ENCODE measurements at places on chromosomes 11 and 22.

DNA sequence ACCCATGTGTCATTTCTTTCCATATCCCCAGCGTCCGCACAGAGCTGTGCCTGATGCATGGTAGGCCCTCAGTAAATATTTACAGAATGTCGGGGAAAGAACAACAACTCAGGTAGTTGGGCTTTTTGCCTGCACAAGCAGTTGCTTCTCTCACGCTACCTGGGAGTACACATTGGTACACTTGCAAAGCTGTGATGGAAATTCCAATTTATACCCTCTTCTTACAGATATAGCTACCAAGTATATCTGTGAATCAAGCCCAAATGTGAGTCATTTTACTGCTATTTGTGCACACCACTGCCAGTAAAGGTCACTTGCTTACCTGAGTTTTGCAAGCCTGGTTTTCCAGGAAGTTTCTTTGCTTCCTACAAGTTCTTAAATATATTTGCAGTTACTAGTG is 333.0 kb upstream of the NARS2 start:
- DNase-seq, result no peak

- DNase-seq, result no peak
Observed at GRCh38 chr22:24115247-24116207, 65.8 kb upstream of the SUSD2 start.

DNA sequence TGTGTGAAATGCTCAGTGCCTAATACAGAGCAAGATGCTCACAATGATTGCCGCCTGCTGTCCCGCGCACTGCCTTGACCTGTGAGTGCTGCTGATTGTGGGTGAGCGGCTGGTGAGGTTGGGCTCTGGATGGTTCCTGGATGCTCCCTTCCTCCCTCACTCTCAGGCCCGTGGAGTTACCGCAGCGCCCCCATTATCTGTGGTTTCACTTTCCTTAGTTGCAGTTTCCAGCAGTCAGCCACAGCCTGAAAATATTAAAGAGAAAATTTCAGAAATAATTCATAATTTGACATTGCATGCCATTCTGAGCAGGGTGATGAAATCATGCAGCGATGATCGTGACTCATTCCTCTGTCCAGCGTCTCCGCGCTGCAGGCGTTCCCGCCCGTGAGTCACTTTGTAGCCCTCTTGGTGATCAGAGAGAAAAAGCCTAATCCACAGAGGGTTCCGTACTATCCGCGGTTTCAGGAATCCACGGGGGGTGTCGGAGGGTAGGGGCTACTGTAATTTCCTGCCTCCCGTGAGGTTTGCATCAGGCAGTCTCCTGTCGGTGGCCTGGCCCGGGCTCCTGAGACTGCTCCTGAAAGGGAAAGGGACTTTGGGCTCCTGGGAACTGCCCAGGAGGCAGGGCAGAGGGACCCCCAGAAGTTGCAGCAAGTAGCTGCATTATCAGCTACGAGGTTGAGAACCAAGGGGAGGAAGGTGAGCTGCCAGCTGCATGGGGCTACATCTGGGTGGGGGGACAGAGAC is 10.6 kb downstream of the RPL3 start:
- peak; percentile 80 for DNase-seq

- DNase-seq, result no peak
Observed at GRCh38 chr11:43917851-43918250, 24.6 kb upstream of the C11orf96 start.

DNA sequence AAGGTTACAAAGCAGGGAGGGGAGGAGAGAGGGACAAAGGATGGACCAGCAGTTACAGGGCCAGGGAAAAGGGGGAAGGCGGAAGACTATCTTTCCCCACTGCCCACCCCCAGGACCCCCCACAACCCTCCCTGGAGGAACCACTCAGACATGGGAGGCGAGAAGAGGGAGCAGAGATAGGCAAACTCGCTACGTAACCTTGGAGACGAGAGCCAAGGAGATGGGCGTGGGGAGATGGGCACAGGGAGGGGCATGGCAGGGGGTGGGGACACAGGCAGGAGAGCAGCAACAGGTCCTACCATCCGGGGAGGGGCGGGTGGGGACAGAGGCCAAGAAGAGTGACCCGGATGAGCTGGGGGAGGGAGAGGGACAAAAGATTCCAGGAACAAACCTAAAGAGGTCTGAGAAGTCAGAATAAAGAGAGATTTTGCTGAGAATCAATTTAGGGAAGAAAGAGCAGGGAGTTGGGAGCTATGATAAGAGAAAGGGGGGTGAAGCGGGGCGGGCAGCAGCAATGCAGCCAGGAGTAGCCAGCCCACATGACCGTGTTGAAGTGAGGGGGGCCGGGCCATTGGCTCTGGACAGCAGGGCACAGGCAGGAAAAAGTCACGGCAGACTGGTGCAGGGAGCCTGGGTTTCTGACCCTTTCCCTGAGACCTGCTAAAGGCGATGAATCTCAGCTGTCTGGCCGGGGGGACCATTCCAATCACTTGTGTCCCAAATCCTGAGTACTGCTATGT is 128.4 kb downstream of the BUD13 start:
- no peak for DNase-seq

DNA sequence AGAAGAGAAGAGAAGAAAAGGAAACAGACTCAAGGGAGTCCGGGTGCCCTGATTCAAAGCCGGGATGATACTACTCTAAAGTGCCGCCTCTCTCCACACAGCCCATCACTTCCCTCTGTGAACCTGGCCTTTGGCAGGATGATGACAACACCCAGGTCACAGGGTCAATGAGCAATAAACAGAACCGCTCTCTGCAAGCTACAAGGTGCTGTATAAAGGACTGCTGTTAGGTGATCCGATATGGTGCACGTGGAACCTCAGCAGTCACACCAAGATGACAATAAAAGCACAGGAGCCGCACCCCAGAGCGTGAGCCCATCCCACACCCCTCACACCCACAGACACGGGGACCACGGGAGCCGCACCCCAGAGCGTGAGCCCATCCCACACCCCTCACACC is 10.7 kb downstream of the TTLL1 start:
- DNase-seq, result no peak

GRCh38 chr11:76172583-76172982 is 33.7 kb downstream of the WNT11 start:
- no peak for DNase-seq

DNA sequence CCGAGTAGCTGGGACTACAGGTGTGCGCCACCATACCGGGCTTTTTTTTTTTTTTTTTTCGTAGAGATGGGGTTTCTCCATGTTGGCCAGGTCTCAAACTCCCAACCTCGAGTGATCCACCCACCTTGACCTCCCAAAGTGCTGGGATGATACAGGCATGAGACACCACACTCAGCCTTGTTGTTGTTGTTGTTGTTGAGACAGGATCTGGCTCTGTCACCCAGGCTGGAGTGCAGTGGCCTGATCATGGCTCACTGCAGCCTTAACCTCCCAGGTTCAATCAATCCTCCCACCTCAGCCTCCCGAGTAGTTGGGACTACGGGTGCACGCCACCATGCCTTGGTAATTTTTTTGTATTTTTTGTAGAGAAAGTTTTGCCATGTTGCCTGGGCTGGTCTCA is 23.4 kb upstream of the CLDN5 start:
- no peak for DNase-seq

GRCh38 chr11:45436118-45436517 is 150.0 kb upstream of the SYT13 start:
- DNase-seq, result no peak

DNA sequence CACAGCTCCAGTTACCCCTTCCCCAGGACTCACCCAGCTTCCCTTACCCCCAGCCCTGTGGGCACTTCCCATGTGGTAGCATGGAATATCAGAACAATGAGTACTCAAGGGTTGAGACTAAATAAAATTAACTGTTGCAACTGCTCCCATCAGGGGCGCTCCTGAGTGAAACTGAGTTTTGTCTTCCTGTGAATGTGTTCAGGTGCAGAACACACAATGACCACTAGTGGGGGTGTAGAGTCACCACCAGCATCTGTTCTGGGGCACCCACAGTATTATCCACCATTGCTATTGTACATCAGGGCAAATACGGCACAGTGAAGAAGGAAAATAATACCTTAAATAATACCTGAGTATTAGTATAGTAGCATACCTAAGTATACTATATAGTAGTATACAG is 689.7 kb downstream of the TBC1D22A start:
- DNase-seq, result no peak

- DNase-seq, result no peak
Observed at GRCh38 chr11:134453441-134453840, 41.4 kb upstream of the B3GAT1 start.

- DNase-seq, result peak; percentile 86
Observed at GRCh38 chr22:44351685-44352377, 39.1 kb upstream of the SHISAL1 start.

DNA sequence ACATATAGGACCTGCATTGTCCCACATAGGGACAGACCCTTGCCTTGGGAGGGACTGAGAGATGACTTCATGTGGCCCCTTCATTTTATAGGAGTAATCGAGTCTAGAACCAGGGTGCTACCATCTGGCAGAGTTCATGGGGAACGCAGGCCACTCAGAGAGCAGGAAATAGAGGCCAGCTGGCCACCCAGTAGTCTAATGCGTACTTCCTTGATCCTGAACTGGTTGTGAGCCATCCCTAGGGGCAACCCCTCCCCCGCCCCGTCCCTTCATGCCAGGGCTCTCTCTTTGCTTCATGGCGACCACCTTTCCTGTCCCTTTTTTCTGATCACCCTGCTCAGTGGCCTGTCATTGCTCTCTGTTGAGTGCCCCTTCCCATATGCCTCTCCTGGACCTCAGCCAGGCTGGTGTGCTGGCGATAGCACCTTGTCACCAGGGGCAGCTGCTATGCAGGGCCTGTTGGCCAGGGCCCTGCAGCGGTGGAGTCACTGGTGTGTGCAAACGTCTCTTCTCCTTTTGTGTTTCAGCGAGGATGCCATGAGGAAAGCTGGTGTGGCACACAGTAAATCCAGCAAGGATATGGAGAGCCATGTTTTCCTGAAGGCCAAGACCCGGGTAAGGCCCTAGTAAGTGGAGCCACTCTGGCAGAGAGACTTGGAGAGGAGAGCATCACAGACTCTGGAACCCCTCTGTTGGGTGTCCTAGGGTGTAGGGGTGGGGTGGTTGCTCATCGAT is 29.3 kb downstream of the MED15 start:
- no peak for DNase-seq

DNA sequence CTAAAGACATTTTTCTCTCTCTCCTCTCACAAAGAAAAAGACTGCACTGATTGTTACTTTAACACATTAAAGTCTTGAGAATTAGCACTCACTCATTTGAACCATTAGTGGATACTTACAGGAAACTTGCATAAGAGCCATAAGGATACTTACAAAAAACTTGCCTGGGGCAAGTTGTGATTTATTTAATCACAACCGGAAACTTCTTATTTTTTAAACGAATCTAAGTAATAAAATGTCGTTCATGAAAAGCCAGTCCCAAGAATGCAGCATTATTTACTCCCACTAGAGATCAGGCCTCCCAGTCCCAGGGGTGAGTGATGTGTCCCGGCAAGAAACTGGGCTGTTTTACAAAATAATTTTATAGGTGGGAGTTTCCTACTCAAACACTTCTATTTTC is 59.3 kb upstream of the TTC12 start:
- no peak for DNase-seq

DNA sequence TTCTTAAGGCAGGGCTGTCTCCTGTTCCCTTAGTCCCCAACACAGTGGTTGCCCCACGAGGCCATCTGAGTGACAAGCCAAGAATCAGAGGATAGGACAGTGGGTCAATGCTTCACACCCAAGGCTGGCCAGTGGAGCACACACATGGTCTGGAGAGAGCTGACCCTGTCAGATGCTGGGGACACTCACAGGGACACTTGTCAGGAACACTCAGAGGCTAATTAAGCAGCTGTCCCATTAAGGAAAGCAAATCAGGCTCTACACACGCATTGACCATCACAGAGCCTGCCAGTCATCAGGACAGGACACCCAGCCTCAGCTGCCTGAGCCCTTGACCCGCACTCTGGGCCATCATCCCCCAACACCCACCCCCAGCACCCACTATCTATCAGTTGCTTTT is 18.2 kb downstream of the GDPD5 start:
- no peak for DNase-seq

GRCh38 chr11:28702450-28702790 is 594.2 kb downstream of the METTL15 start:
- DNase-seq, result no peak

- no peak for DNase-seq
Observed at GRCh38 chr11:55669376-55669775, 7.4 kb downstream of the OR4C6 start.

- DNase-seq, result no peak
Observed at GRCh38 chr11:43866520-43866919, 14.1 kb upstream of the ALKBH3 start.

DNA sequence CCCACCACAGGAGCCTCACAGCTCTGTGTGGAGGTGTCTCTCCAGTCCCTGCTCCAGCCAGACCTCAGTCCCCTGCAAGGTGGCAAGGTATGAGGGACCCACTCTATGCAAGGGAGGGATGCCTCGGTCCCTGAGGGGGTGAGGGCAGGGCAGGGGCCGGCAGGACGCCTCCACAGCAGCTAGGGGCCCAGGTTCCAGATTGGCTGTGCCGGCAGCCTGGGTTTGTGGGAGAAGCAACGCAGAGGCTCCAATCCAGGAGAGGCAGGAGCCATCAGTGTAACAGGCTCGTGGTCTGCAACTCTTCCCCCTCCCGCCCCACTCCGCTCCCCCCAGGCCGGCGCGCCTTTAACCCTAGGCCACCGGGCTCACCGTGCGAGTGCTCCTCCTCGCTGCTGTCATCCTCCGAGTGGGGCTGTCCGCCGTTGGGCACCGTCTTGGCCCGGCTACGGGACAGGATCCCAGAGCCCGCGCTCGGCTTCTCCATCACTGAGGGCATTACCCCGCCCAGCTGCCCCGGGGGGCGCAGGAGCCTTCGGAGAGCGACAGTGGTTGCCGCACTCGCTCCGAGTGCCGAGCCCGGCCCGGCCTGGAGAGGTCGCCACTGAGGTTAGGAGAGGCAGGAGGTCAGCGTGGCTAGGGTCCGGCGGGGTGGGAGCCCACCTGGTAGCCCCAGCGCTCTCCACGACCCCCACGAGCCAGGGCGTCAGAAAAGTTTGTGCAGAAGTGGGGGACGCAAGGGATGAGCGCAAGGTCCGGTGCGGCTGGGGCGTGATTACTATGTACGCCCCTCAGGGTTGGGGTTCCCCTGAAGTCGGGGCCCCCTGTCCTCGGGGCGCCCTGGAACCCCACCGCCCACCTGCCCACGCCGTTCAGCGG is 765 bp downstream of the RCOR2 start:
- DNase-seq, result peak; percentile 52

DNA sequence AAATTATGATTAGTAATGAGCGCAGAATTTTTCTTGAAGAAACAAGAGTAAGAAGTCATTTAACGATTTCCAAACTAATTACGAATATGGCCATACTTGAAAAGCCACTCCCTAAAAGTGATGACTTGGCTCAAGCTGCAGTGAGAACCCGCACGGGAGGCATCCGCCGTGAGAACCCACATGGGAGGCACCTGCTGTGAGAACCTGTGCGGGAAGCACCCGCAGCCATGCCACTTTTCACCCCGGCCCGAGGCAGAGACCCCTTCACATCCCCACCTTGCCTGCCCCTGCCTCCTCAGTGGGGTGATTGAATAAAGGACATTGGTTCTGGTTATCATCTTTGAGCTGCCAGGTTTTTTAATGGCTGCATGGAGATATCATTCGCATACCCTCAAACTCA is 89.7 kb downstream of the BRD1 start:
- no peak for DNase-seq

GRCh38 chr11:120795185-120795584 is 228.7 kb upstream of the TBCEL start:
- no peak for DNase-seq

- no peak for DNase-seq
Observed at GRCh38 chr22:20436307-20436767, 1.3 kb downstream of the SCARF2 start.

Data from T1000 (cell line).